Glomerular endothelial cell (primary cell): ENCODE measurements at places on chromosomes 2 and 18.

DNA sequence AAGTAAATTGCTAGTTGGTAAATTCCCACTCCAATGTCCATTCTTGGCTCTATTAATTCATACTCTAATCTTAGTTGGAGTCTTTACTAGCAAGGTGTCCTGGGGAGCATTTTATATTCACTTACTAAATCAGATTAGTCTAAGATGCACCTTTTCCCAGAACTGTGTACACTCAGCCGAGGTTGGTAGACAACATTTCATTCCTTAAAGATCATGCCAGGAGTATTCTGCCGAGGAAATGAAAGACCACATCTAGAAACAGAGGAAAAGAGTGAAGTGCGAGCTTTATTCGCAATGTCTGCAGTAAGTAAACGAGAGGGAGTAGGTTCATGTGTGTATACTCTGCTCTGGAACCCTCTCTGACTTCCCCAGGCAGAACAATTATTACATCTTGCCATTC lies 14.6 kb upstream of the KYNU start:
- DNase-seq: no peak

- DNase-seq: no peak
Observed at GRCh38 chr2:236964291-236964690, 121.4 kb upstream of the COPS8 start.

DNA sequence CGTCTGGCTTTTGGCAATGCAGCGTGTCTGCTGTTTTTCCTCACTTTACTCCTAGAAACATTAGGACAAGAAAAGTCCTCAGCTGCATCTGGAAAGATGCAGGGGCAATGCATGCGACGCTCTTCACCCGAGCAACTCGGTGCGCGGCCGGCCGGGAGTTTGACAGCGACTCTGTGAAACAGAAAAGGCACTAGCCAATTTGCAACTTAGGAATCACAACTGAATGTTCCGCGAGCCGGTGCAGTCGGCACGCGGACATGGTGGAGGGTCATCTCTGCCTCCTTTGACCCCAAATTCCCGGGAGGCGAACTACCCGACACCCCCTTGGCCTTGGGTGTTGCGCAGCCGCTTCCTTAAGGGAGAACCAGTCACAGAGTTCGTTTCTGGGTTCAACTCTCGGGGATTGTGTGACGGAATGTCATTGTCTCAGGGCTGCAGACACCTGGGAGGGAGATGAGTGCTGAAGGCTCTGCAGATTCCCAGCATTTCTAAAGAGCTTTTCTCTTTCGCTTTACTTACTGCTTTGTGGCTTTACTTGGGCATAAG lies 9.8 kb downstream of the NR4A2 start:
- no peak for DNase-seq

DNA sequence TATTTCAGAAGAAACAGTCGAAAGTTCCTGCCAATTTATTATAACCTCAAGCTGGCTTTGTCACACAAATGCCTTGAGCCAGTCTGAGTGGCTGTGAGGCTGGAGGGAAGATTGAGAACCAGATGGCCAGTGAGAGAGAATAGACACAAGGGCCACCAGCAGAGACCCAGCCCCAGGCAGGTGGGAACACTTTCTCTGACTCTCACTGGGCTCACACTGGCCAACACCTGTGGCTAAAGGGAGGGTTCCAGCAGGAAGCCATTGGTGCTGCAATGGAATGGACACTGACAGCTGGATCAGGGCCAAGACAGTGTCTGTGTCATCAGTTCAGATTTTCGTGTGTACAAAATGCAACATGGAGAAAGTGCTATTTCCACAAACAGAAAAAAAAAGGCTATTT lies 29.9 kb downstream of the LOXHD1 start:
- no peak for DNase-seq

DNA sequence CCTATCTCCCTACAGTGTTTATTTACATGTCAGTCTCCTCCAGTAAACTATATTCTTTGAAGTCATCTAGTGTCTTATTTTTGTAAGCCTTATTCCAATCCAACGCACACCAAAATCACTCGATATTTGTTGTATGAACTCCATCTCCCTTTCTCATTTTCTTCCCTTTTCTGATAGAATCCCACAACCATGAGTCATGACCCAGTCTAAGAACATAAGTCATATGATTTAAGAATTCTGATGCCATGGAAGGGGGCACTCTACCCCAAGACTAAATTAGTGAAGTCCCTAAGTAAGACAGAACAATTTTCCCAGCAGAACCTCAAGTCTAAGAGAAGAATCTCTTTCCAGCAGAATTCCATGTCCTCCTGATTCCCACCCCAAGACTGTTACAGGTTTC lies 5.4 kb downstream of the CHMP3 start:
- DNase-seq: no peak

DNA sequence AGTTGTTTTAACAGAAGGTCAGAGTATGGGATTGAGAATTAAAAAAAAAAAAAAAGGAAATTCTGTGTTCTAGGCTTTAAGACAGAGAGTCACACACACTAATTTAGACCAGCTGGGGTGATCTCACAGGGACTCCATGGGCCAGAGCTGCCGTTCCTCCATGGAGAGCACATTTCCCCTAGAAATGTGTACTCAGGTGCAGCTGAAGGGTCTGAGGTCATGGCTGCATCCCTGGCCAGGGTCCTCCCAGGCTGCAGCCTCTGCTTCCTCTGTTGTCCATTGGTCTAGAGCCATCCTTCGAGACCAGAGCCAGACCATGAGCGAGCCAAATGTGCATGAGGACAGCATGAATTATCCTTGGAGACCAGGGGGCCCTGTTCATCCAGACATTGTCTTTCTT lies 190.1 kb upstream of the TNP1 start:
- no peak for DNase-seq

DNA sequence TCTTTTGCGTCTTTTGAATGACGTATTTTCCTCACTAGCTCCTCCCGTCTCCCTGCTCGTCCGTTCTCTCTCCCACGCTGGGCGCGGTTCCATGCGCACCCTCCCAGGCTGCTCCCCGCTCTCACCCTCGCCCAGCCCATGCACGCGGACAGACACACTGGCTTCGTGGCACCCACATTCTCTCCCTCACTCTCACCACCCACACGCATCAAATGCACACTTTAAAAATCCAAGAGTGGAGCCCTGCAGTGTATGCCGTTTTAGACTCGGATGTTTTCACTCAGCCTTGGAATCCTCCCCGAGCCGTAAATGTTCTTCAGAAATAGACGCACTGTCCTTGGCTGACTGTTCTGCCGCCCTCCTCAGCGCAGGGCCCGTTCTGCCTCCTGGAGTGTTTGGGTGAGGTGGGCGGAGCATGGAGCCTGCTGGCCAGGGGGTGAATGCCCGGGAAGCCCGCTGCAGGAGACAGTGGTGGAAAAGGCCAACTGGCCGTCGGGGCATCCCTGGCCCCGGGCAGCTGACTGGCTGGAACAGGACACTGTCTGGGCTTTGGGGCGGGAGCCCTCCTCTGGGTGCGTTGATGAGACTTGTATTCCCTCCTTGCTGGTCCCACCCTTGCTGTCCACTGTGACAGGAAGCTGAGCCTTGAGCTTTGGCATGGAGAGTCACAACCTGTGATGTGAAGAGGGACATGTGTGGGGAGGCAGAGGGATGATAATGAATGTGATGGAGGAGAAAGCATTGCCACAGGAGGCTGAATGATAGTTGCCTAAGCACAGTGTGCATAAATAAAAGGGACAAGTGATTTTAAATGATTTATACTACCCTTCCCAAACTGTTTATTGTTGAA lies 35.4 kb upstream of the LYPD6B start:
- no peak for DNase-seq

- no peak for DNase-seq
Observed at GRCh38 chr2:8663997-8664396, 17.9 kb upstream of the ID2 start.

DNA sequence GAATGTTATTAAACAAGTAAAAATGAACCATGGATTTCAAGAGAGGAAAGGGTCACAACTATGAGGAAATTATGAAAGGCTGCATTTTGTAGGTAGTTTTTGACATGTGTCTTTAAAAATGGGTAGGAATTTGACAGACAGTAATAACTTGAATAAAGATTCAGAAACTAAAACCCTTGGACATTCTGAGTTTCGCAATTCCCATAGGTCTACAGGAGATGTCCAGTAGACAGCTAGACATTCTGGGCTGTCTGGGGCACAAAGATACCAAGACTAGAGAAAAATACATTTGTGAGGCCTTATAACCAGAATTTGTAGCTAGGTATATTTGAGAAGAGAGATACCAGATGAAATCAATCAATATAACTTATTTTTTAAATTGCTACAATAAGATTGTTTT lies 42.3 kb downstream of the DNAJC10 start:
- no peak for DNase-seq

- DNase-seq: no peak
Observed at GRCh38 chr2:37154785-37155184, 2.0 kb downstream of the EIF2AK2 start.

DNA sequence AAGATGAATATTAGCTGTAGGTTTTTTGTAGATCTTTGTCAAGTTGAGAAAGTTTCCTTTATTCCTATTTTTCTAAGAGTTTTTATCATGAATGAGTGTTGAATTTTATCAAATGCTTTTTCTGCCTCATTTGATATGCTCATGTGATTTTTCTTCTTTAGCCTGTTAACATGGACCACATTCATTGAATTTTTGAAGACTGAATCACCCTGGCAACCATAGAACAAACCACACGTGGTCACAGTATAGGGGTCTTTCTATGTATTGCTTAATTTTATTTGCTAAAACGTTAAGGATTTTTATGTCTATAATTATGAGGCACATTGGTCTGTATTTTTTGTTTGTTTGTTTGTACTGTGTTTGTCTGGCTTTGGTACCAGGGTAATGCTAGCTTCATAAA lies 201.7 kb upstream of the CWC22 start:
- no peak for DNase-seq

GRCh38 chr18:6955304-6955703 lies 162.3 kb downstream of the LAMA1 start:
- no peak for DNase-seq

- DNase-seq: no peak
Observed at GRCh38 chr2:119696494-119697030, 17.6 kb downstream of the TMEM177 start.

DNA sequence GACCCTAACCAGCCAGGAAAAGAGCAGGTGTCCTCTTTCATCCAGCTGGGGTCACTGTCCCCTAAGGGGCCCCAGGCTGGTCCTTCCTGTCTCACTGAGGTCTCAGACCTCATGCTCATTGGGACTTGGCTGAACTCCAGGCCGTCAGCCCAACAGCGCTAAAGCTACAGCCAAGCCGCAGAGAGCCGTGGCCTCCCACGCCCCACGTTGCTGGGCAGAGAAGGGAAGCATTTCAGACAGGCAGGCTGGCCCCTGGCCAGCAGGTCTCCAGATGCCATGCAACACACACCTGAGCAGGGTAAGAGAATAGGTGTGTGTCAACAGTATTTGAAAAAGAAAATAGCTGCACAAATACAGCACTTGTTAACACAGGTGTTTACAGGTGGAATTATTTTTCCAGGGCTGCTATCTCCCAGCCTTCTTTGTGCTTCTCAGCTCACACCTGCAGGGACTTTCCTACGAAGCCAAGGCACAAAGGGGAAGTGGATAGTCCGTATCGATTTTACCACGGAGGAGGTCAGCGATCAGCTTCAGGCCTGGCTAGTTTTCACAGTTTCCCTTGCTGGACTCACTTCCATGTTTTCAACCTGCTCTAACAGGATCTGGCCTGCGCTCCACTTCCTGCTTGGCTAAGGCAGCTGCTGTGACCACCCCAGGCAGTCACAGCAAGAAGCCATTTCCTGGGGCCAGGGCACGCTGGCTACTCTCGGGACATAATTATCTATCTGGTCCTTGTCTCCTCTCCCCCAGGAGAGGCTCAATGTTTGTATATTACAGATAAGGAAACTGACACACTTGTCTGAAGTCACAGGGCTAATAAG lies 156.1 kb upstream of the ID2 start:
- DNase-seq: no peak

- no peak for DNase-seq
Observed at GRCh38 chr18:8249811-8250210, 359.4 kb upstream of the RAB12 start.

- DNase-seq: no peak
Observed at GRCh38 chr2:10320575-10320931, 17.8 kb downstream of the HPCAL1 start.

DNA sequence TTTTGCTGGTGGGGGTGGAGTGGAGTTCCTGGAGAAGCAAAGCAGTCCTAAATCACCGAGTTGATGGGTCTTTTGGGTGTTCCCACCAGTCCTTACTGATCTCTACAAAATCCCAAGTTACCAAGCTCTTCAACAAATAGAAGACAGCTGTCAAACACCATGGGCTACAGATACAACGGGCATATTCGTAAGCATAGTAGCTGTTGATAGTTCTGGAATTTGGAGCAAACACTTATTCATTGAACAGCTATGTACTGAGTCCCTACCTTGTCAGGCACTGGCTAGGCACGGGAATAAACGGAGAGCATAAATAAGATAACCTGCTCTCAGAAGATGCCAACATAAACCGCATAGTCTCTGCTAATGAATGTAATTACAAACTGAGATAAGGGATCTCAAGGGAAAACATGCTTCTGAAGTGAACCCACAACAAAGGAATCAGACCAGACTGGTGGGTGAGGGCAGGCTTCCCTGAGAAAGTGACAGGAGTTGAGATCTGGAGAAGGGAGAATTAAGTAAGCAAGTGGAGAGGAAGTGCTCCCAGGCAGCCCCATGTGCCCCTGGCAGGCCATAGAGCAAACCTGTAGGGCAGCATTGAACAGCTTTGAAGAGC lies 947 bp upstream of the ANKRD44 start:
- no peak for DNase-seq

DNA sequence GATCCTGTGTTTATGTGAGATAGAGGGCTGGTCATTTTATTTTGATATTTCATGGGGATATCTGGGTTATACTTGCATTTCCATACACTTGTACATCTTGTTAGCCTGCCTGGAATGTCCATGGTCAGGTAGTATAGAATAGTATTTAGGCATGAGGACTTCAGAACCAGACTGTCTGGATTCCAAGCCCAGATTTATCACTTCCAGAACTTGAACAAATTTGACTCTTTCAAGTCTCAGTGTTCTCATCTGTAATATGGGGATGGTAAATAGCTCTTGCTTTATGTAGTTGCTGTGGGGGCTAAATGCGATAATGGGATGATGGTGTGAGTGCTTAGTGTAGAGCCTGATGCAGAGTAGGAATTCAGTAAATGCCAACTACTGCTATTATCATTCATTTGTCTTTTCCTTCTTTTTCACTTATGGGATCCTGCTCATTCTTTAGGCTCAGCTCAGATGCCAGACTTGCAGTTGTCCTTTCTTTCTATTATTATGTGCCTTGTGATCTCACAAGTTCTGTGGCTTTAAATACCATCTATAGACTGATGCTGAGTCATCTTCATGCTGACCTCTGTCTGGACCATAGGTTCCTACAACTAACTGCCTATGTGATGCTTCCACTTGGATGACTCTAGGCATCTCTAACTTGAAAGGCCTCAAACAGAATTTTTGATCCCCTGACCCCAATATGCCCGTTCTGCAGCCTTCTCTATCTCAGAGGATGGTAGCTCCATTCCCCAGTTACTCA lies 67.4 kb downstream of the POLE4 start:
- DNase-seq: no peak
